ENCODE measurements at places on chromosomes 1 and 21.

- DNase-seq, result no peak
Measured at GRCh38 chr21:44076316-44076715, 30.9 kb upstream of the PWP2 start.

DNA sequence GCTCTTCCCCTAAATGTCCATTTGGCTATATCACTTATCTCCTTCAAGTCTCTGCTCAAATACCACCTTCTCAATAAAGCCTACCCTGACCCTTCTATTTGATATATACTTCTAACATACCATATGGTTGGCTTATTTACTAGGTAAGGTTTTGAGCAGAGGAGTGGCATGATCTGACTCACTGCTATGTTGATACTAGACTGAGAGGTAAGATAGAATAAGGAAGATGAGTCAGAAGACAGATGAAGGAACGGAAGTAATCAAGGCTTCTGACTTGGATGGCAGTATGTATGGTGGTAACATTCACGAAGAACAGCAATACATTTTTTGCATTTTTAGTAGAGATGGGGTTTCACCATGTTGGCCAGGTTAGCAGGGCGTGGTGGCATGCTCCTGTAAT, 4.8 kb upstream of the HRNR start:
- DNase-seq, result no peak

GRCh38 chr1:108100148-108100547, 100.0 kb downstream of the SLC25A24 start:
- DNase-seq, result no peak

DNA sequence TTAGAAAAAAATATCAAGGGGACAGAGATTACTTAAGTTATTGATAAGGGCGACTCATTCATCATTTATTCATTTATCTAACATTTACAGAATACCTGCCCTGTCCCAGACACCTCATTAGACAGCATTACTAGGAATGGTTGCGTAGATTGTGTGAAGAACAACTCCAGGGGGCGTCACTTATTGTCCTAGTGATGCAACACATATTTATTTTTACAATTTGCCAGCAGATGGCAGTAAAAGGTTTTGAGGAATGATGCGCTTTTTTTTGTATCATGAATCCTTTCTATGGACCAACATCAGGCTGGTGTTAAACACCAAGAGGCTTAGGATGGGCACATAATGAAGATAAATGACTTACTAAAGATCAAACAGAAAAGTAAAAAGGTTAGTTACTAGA, 5.5 kb downstream of the NCAM2 start:
- peak; percentile 6 for DNase-seq

GRCh38 chr1:60895252-60895651, 187.1 kb upstream of the NFIA start:
- no peak for DNase-seq

GRCh38 chr1:165631342-165632151, 513 bp downstream of the MGST3 start:
- DNase-seq, result peak; percentile 70

DNA sequence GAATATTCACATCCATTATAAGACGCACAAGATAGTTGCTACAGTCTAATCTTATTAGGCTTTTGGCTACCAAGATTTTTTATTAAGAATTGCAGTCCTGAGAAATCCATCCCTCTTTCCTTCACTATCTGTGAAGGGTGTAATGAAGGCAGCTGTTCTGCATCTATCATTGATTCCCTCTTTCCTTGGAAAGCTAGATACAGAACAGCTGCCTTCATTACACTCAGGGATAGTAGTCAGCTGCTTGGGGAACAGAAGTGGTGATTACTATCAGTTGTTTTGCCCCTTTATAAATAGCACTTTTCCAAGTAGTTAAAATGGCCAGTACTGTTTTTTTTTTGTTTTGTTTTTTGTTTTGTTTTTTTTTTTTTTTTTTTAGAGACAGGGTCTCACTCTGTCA, 70.2 kb downstream of the IARS2 start:
- DNase-seq, result no peak

All from activated CD4-positive, alpha-beta T cell treated with anti-CD3 and anti-CD28 coated beads for 36 hours (primary cell).